ENCODE measurements at places on chromosomes 12 and 14.

GRCh38 chr12:94488463-94488862, 28.8 kb upstream of the CEP83 start:
- peak; percentile 30 for DNase-seq

DNA sequence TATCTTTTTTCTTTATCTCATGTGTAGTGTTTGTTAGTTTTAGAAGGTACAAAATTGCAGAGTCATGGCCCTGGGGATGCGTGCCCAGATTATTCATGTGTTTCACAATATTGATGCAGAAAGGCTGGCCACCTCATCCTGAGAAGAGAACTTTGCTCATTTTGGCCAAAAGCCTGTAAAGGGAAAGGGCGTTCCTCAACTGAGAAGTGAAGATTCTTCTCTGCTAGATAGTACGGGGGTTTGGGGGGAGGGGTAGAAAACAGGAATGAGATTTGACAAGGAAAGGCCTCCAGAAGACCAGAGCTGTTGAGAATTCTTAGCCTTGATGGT, 1.7 kb downstream of the MGST1 start:
- DNase-seq = no peak

DNA sequence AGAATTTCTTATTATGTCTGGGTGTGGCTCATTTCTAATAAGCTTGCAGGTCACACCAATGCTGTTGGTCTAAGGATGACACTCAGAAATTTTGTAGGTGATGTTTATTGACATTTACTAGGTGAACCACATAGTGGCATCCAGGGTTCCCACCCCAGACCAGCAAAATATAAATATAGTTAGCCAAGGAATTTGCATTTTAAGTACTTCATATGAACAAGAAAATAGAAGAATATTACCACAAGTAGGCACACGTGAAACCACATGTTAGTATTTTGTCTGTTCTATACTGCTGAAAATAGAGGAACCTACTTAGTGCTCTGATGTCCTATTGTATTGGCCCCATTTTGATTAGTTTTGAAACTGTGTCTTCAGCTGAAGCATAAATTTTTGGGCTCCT, 71.1 kb downstream of the USP15 start:
- DNase-seq = no peak

DNA sequence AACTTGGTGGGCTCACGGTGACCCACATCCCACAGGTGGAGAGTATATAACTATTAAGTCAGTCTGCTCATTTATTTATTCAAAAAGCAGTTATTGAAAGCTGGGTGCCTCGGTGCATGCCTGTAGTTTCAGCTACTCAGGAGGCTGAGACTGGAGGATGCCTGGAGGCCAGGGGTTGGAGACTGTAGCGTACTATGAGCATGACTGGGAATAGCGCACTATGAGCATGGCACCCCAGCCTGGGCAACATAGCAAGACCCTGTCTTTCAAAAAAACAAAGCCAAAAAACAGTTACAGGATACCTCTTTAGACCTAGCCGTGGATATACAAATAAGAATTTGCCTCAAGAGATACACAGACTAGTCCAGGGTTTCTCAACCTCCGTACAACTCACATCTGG, 139.8 kb downstream of the ZFP36L1 start:
- no peak for DNase-seq

DNA sequence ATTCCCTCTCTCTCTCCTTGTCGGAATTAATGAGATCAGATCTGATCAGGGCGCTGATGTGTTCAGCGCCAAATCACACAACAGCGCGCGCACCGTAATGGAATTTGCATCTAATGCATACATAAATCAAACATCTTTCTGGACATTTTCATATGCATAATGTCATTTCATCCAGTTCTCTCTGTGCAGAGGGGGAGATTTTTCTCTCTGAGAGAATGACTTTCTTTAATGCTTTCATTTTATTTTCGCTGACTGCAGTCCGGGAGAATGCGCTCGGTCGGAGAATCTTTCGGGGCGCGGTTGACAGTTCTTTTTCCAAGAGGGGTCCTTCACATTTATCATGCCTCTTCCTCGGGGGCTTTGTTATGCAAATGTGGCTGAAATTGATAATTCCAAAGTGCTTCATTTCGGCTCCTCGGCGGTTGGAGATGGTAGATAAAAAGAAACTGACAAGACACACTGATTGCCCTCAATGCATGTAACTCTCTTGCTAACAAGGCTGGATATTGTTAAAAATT, 615.9 kb downstream of the VRK1 start:
- DNase-seq = no peak

DNA sequence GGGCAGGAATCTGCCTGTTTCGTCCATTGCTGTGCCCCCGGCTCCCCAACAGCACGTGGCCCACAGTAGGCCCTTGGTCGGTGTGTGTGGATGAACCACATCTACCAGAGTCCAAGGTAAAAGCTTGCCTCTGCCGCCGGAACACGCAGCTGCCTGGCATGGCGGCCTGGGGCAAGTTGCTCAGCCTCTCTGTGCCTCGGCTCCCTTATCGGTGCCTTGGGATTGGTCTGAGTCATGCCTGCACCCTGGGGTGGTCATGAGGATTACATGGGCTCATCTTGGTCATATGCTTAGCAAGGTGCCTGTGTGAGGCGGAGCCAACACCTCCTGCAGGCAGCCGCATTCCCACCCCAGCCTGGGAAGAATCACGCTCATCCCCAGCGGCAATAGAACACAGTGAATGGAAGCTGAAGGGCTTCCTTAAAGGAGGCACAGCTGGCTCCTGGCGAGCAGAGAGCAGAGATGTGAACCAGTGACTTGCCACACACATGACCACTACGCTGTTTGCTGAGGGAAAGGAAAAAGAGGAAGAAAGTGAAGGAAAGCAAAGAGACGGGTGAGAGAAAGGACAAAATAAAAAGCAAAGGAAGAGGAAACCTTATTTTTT, 5.5 kb upstream of the SCARB1 start:
- no peak for DNase-seq

DNA sequence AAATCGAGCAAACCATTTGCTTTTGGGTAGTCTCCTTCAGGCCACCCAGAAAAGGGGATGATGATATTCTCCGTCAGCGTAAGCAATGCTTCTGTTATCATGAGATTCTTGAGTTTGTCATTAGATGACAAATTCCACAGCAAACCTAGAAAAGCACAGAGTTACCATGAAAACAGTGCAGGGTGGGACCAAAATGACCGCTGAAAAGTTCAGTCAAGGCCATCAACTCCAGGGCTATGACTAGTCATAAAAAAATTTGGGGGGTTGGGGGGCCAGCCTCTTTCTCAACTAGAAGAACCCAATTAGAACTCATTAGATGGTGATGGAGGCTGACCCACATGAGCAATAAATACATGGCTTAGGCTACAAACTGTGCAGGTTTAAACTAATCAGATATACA, 55.5 kb downstream of the PKP2 start:
- no peak for DNase-seq

Measured in germinal center (tissue), 1 donor.